GM12864 (cell line): ENCODE measurements at places on chromosomes 12 and 14.
A peak's percentile ranks its signal among the peaks of the same experiment; 100 is the strongest.

DNA sequence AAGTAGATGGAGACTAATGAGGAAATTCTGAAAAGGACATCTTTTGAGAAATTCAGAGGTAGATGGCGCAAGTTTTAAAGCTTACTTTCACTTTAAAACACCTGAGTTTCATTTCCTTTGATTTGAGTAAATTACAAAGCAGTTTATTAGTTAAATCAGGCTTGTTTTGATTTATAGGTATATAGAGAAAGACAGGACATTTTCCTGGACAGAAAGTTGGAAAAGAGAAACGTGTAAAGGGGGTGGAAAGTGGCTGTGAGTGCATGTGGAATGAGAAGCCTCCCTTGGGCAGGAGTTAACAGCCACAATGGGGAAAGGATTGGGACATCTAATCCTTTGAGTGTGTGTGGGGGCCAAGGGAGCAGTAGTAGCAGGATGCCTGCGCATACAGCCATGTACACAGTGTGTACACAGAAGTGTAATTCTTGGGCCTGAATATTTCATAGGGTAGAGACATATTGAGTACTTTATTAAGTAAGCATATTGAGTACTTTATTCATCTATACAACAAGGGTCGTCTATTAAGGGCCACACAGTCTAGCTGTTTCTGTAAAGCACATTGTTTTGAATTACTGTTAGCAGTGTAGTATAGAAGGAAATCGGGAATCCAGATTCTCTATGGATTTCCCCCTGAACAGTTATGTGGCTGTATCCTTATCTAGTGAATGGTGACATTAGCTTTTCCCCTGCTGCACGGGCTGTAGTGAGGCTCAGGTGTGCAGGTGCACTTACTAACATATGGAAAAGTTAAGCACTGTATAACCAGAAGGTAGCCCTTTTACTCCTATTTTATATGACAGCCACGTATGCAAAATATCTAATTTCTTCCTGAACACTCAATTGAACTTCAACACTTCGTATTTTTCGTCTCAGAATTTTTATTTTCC lies 19.1 kb downstream of the MARK3 start:
- DNase-seq, result no peak

DNA sequence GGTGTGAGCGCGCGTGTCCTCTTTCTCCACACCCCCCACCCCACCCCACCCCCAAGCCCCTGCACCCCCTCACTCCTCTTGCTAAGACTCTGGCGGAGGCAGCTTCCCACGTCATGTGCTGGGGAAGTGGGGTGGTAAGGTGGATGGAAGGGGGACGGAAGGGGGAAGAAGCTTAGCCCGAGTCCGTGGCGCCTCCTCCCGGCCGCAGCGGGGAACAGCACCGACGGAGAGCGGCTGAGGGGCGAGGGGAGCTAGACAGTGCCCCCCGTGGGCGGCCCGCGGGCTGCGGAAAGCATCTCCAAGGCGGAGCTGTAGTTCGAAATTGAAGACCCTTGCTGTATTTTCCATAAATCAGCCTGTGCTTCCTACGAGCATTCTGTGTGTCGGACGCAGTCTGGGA lies 588 bp upstream of the GRIN2B start:
- no peak for DNase-seq

DNA sequence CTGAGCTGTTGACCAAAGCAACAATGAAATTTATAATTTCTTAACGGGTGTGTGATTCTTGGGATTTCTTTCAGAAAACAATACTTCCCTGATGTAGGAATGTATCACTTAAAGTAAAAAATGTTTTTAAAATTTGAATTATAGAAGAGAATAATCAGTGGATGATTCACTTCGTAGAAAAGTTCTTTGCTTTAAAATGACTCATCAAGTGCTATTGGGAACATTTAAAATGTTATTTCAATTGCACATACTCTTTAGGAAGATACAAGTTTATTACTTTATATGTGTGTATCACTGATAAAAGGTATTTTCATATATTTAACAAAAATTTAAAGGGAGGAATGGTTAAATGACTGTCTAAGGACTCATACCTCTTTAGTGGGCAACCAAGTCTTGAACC lies 155.3 kb downstream of the PDE3A start:
- DNase-seq, result no peak

DNA sequence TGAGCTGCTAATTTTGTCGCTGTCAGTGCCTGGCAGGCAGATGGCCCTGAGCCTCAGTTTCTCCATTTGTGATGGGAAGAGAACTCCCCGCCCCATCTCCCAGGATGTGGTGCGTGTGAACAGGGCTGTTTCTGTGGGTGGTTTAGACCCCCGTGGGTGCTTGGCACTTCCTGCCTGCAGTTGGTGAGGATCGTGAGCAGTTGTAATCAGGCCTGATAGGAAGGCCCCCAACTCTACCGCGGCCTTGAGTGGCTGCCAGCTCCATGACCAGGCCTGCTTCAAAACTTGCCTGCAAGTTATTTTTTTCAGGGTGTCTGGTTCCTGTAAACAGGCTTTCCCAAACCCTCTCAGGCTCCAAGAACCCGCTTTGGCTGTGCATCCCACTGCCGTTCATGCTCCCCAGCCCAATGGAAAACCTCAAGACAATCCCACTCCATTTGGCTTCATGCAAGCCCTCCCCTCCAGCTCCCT lies 138.4 kb downstream of the ZFP36L1 start:
- DNase-seq, result no peak

DNA sequence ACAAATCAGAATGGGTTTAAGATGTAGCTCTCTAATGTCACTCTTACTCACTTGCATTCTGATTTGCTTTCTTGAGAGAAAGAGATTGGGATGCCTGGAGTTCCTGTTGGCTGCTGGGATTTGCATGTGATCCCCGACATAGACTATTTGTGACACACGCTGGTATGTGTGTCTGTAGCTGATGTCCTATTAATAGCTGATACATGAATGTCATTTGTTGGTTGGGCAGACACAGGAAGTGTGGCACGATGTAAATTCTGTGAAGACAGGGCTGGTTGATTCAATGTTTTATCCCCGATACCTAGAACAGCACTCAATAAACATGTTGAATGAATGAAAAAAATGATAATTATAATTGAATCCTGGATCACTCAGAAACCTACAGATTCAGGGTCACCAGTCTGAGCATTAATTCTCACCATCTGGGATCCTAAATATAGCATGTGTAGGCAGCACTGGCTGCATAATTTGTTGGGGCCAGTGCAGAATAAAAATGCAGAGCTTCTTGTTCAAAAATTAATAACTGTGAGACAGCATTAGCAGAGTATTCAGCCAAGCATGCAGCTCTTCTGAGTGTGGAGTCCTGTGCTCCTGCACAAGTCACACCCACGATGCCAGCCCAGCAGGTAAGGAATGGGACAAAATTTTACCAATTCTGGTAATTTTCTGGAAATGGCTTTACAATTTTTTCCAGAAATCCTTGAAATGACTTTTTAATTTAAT lies 35.5 kb upstream of the SOCS2 start:
- DNase-seq, result peak; percentile 21

GRCh38 chr12:16187660-16188059 lies 89.8 kb downstream of the SLC15A5 start:
- no peak for DNase-seq

- no peak for DNase-seq
Observed at GRCh38 chr14:36971263-36971855, 201.0 kb downstream of the SLC25A21 start.

GRCh38 chr12:7091660-7092228 lies 501 bp downstream of the C1R start:
- DNase-seq, result no peak

DNA sequence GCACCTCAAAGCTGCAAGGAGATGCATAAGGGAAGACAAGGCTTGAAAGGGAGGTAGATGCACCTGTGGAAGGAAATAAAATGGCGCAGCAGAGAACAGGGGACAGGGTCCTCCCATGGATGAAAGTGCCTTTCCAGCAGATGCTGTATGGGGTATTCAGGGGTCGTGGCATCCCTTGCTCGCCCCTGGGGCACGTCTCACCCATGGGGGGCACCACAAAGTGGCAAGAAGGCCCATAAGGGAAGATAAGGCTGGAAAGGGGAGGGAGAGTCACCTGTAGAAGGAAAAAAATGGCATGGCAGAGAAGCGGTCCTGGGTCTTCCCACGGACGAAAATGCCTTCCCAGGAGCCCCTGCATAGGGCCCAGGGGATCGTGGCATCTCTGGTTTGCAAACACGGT lies 265.1 kb downstream of the ALG10 start:
- DNase-seq, result no peak

- DNase-seq, result no peak
Observed at GRCh38 chr12:130816097-130816496, 23.0 kb downstream of the STX2 start.

GRCh38 chr14:91244501-91244901 lies at the start of gene GPR68:
GPR68 (minus strand) TSS chr14:91244704; CDS start chr14:91235050, 9,654 bp downstream.
- no peak for DNase-seq

GRCh38 chr14:95293449-95293848 lies 26.3 kb downstream of the CLMN start:
- DNase-seq, result no peak

GRCh38 chr14:91607322-91608047 lies 97.4 kb upstream of the PPP4R3A start:
- no peak for DNase-seq

- DNase-seq, result no peak
Observed at GRCh38 chr12:121279507-121279915, 17.0 kb downstream of the CAMKK2 start.

DNA sequence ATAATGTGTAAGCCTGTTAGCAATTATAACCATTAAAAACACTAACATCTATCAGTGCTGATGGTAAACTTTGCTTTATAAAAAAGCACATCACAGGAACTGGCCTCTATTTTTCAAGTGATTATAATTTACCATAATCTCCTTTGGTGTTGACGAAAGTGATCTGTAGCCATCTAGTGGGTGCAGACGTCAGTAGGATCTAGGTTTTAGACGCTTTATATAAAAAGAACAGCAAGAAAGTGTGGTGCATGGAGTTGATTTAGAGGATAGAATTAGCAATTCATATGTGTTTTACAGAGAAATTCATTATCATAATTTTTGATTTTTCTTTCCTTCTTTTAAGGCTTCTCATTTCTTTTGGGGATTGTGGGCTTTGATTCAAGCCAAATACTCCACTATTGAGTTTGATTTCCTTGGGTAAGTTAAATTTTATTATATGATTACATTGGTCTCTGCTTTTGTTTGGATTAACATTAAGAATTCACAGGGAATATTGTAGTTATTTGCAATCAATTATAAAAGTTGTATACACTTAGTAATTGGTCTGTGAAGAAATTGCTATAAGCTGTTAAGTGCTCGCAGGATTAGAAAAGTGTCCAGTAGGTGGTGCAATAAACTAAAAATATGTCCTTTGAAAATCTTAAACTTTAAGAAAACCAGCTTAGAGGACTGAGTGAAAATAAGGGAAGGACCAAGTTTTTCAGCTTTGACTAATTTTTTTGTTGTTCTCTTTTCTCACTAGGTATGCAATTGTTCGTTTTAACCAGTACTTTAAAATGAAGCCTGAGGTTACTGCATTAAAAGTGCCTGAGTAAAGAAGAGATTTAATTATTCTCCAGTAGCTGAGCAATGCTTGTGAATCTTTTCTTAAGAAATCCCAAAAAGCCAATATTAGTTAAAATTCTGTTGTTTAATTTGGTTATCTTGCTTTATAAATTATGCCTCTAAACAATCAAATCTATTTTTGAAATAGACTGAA lies 59.5 kb downstream of the ETNK1 start:
- peak; percentile 25 for DNase-seq

DNA sequence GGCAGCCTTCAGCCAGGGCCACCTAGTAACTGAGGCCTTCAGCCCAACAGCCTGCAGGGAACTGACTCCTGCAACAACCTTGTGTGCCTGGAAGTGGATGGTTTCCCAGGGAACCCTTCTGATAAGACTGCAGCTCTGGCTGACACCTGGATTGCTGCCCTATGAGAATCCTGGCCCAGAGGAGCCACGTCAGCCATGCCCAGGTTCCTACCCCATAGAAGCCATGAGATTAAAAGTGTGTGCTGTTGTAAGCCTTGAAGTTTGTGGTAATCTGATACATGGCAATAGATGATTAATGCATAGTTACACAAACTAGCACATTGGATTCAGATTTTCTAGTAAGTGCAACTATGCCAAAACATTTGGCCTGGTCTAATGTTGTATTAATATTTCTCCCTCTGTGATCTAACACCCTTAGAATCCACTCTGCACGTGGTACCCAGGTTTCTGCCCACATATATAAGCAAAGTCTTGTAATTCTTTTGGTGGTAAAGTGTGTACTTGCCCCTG lies 64.8 kb upstream of the BEGAIN start:
- no peak for DNase-seq

DNA sequence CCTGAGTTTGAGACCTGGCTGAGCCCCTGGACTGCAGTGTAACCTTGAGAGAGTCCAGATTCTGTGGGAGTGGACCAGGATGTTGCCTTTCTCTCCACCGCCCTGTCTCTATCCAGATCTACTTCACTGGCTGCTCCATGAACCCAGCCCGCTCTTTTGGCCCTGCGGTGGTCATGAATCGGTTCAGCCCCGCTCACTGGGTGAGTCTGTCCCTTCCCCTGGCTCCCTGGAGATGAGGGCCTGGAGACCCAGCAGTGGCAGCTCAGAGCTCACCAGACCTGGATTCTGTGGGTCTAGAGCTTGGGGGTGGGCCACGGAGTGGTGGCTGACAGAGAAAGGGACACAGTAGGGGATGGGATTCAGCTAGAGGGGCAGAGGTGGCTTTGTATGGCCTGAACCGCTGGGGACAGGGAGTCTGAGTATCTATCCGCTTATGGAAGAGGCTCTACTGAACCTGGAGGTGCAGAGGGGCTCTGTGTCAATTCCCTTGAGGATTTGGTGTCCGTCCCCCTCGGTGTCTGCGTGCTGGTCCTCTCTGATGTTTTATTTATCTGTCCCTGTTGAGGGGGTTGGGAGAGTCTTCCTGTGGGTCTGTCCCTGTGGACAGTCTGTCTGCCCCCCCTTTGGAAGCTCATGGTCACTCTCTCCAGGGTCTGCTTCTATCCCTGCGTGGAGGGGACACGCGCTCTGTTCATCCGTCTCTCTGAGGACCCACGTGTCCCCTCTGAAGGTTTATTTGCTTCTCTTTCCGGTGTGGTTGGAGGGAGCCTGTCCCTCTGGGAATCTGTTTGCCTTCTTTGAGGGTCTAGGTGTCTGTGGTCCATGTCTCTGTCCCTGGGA lies 2.5 kb downstream of the AQP5 start:
- no peak for DNase-seq

GRCh38 chr14:92922155-92922735 lies 705 bp upstream of the CHGA start:
- no peak for DNase-seq

DNA sequence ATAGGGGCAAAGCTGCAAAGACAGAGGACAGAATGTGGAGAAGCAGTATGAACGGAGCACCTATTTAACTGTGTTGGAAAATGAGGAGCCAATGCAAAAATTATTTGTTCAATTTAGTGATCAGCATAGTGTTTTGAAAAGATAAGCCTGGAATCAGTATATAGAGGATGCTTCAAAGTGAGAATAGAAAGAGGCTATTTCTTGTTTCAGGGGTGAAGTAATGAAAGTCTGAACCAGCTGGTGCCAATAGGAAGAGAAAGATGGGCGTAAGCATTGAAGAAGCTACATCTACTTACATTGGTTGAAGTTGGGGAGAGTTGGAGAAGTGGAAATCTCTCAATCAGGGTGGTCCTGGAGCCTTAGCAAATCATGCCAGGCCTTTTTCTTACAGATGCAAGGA lies 77.3 kb upstream of the SLC38A4 start:
- no peak for DNase-seq
